ENCODE measurements at places on chromosomes 3 and 15. TPM values are rescaled to one million over a fixed set of nuclear protein-coding genes. Genes with fewer than 3 reads are reported as not detected.

GRCh38 chr3:78857494-78858111 is 910.2 kb downstream of the ROBO1 start:
- H3K27ac ChIP-seq, result peak overlapping the region; percentile 29
- no peaks in the 10 kb centered on the region for H3K36me3 ChIP-seq
- peaks cover 11% of the 10 kb centered on the region for H3K4me1 ChIP-seq
- no peak for DNase-seq

GRCh38 chr3:134590766-134591165 is 60.1 kb downstream of the KY start:
- H3K4me1 ChIP-seq, result no peaks in the 10 kb centered on the region
- no peak overlapping the region for H3K4me3 ChIP-seq
- H3K27me3 ChIP-seq, result 0 out of 2 replicates have a peak, but pooled peaks cover 2% of the 10 kb centered on the region
- DNase-seq, result no peak

- H3K36me3 ChIP-seq, result no peaks in the 10 kb centered on the region
- no peaks in the 10 kb centered on the region for H3K4me1 ChIP-seq
- DNase-seq, result no peak
These were observed 26.2 kb downstream of the MAGEF1 start for GRCh38 chr3:184685646-184686045.

DNA sequence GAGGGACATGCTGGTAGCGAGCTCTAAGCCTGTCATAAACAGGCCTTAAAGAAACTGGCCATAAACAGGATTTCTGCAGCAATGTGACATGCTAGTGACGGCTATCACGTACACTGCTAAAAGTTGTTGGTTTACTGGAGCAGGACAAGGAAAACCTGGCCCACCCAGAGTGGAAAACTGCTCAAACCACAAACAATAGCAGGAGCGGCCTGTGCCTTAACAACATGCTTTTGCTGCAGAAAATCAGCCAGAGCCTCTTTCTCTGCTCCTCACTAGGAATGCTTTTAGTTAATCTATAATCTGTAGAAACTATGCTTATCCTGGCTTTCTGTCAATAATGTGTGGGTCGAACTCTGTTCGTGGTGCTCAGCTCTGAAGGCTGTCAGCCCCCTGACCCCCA is 202.9 kb upstream of the UBE3A start:
- no peak overlapping the region for H3K4me3 ChIP-seq
- no peak for DNase-seq
- H3K27ac ChIP-seq, result no peak overlapping the region

Gene APOD
- total RNA-seq, result not detected

- H3K27ac ChIP-seq, result no peak overlapping the region
- H3K36me3 ChIP-seq, result no peaks in the 10 kb centered on the region
- no peak overlapping the region for H3K4me3 ChIP-seq
- no peaks in the 10 kb centered on the region for H3K27me3 ChIP-seq
- DNase-seq, result peak; percentile 47
These were observed 34.8 kb upstream of the RASA2 start for GRCh38 chr3:141452045-141452444.

GRCh38 chr15:67109141-67110034 is 44.0 kb downstream of the SMAD3 start:
- no peak overlapping the region for H3K4me3 ChIP-seq
- H3K4me1 ChIP-seq, result peaks cover 85% of the 10 kb centered on the region
- peaks cover 3% of the 10 kb centered on the region for H3K36me3 ChIP-seq
- DNase-seq, result no peak
- H3K27me3 ChIP-seq, result no peaks in the 10 kb centered on the region

Gene MESP1
- total RNA-seq, result 6.4 TPM

GRCh38 chr3:23999012-23999641 is 54.0 kb downstream of the NR1D2 start:
- H3K27me3 ChIP-seq, result no peaks in the 10 kb centered on the region
- no peak overlapping the region for H3K27ac ChIP-seq
- H3K4me3 ChIP-seq, result no peak overlapping the region
- no peaks in the 10 kb centered on the region for H3K4me1 ChIP-seq

- no peaks in the 10 kb centered on the region for H3K4me1 ChIP-seq
- no peaks in the 10 kb centered on the region for H3K27me3 ChIP-seq
These were observed 279.7 kb downstream of the ZIC1 start for GRCh38 chr3:147688868-147689267.

GRCh38 chr3:167729591-167729990 is 5.1 kb downstream of the PDCD10 start:
- no peaks in the 10 kb centered on the region for H3K27me3 ChIP-seq
- peaks cover 39% of the 10 kb centered on the region for H3K4me1 ChIP-seq
- H3K36me3 ChIP-seq, result peaks cover 5% of the 10 kb centered on the region
- no peak overlapping the region for H3K27ac ChIP-seq

Gene GP9
- not detected for total RNA-seq

- no peaks in the 10 kb centered on the region for H3K4me1 ChIP-seq
- no peak overlapping the region for H3K4me3 ChIP-seq
- no peak overlapping the region for H3K27ac ChIP-seq
- H3K27me3 ChIP-seq, result peaks cover 2% of the 10 kb centered on the region
- DNase-seq, result no peak
- H3K36me3 ChIP-seq, result no peaks in the 10 kb centered on the region
These were observed 18.2 kb downstream of the COL8A1 start for GRCh38 chr3:99656624-99657023.

Gene DAPK2
- 10.2 TPM for total RNA-seq

Gene PRR20G
- total RNA-seq, result not detected

Gene ATP13A5
- total RNA-seq, result not detected

DNA sequence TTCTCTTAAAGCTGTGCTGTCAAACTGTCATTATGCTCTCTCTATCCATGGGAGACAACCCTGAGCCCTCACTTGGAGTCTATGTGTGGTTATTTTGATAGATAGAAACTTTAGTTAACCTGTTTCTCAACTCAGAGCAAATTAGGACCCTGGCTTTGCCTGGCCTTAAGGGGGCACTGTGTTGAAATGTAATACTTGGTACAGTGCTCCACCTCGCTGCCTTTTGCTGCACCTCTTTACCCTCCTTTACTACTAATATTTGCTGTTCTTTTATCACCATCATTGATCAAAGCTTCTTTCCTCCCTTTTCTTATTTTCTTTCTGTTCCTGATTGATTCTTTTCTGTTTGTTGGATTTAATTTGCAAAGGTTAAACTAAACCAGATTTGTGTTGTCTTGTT is 34.3 kb downstream of the STT3B start:
- H3K4me3 ChIP-seq, result no peak overlapping the region
- no peaks in the 10 kb centered on the region for H3K27me3 ChIP-seq
- peaks cover 6% of the 10 kb centered on the region for H3K4me1 ChIP-seq
- H3K27ac ChIP-seq, result no peak overlapping the region

Gene ZNF710
- 15.8 TPM for total RNA-seq

Gene SMCO1
- total RNA-seq, result not detected
